Natural killer cell treated with Interleukin-12 subunit alpha and Interleukin-12 subunit beta and Interleukin-15 and Interleukin-18, amount 100 ng/mL, for 72 hours (primary cell): ENCODE measurements at places on chromosomes 11 and 22. TPM values are rescaled to one million over a fixed set of nuclear protein-coding genes. Genes with fewer than 3 reads are reported as not detected.

- H3K4me3 ChIP-seq = no peak overlapping the region
- H3K27ac ChIP-seq = no peak overlapping the region
- H3K36me3 ChIP-seq = peaks cover 11% of the 10 kb centered on the region
- H3K4me1 ChIP-seq = peaks cover 39% of the 10 kb centered on the region
- H3K27me3 ChIP-seq = no peaks in the 10 kb centered on the region
Measured at GRCh38 chr11:95920460-95921105, 3.3 kb downstream of the MTMR2 start.

GRCh38 chr11:9060700-9061111 is 30.7 kb downstream of the SCUBE2 start:
- no peak overlapping the region for H3K4me3 ChIP-seq
- H3K27ac ChIP-seq = no peak overlapping the region
- DNase-seq = no peak
- H3K27me3 ChIP-seq = peaks cover 21% of the 10 kb centered on the region
- H3K36me3 ChIP-seq = no peaks in the 10 kb centered on the region
- no peaks in the 10 kb centered on the region for H3K4me1 ChIP-seq

The CASP5 gene
- not detected for total RNA-seq

GRCh38 chr11:79413268-79413667 is 27.6 kb downstream of the TENM4 start:
- no peaks in the 10 kb centered on the region for H3K4me1 ChIP-seq
- H3K27ac ChIP-seq = no peak overlapping the region
- no peaks in the 10 kb centered on the region for H3K36me3 ChIP-seq
- no peak overlapping the region for H3K4me3 ChIP-seq

The CARD10 gene
- 0.53 TPM for total RNA-seq

- H3K36me3 ChIP-seq = no peaks in the 10 kb centered on the region
- peaks cover 17% of the 10 kb centered on the region for H3K4me1 ChIP-seq
- no peak overlapping the region for H3K27ac ChIP-seq
- DNase-seq = no peak
- no peaks in the 10 kb centered on the region for H3K27me3 ChIP-seq
Measured at GRCh38 chr11:88169471-88169870, 5.8 kb downstream of the RAB38 start.

GRCh38 chr11:46666516-46666915 is 33.9 kb downstream of the ARHGAP1 start:
- H3K27ac ChIP-seq = peak overlapping the region; percentile 57
- no peak for DNase-seq
- peaks cover 20% of the 10 kb centered on the region for H3K36me3 ChIP-seq
- H3K4me1 ChIP-seq = peaks cover 17% of the 10 kb centered on the region

- no peaks in the 10 kb centered on the region for H3K36me3 ChIP-seq
- peaks cover 14% of the 10 kb centered on the region for H3K4me1 ChIP-seq
- H3K4me3 ChIP-seq = no peak overlapping the region
- H3K27me3 ChIP-seq = no peaks in the 10 kb centered on the region
Measured at GRCh38 chr11:15146271-15147003, 31.7 kb downstream of the INSC start.
